ENCODE measurements at places on chromosomes 16 and 17. TPM values are rescaled to one million over a fixed set of nuclear protein-coding genes. Genes with fewer than 3 reads are reported as not detected.

Gene STRADA
- 24.3 TPM for total RNA-seq

Gene PARN
- 27.1 TPM for total RNA-seq

Gene HGS
- 103 TPM for total RNA-seq

Gene WFDC1
- total RNA-seq: 0.11 TPM

Gene CCL17
- not detected for total RNA-seq

Gene MED1
- total RNA-seq: 23.5 TPM

Gene PRR29
- total RNA-seq: under 0.01 TPM

Gene SLC12A3
- 1.6 TPM for total RNA-seq

Gene KRTAP2-3
- 2.3 TPM for total RNA-seq

Gene RUNDC3A
- total RNA-seq: not detected

Measured in placental epithelial cell (primary cell).